ENCODE measurements at places on chromosomes 5 and 9.

GRCh38 chr5:108148715-108149139 is 233.2 kb downstream of the FBXL17 start:
- DNase-seq = no peak

DNA sequence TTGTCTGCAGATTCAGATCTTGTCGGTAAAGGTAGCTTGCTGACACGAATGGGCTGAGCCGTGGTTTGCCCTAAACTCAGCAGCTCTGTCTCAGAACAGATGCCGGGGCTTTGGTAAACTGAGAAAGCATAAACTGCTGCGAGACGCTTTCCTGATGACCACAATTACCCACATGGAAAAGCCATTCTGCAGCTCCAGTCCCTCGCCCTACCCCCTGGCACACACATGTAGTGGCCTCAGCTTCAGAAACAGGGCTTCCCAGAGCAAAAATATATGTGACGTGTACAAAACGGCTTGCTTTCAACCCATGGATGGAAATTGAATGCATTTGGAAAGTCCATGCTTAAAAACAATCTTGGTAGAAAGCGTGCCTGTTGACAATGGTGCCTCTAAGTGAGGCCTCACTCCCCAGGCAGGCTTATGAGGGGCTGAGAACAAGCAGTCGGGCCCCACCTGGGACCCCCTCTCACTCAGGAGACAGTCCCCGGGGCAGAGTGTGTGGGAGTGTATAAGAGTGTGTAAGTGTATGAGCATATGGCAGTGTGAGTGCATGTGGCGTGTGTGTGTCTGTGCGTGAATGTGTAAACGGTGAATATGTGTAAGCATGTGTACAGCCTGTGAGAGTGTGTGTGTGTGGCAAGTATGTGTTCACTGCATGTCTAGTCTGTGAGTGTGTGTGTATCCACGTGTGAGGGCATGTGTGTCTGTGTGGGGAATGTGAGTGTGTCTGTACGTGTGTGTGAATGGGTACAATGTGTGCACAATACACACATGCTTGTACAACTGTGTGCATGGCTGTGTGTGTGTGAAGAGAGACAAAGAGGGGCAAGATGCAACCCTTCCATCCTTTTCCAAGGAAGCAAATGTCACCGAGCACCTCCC is 88.2 kb upstream of the SMIM23 start:
- DNase-seq = no peak

GRCh38 chr5:6084376-6084775 is 294.0 kb downstream of the MED10 start:
- DNase-seq = no peak

DNA sequence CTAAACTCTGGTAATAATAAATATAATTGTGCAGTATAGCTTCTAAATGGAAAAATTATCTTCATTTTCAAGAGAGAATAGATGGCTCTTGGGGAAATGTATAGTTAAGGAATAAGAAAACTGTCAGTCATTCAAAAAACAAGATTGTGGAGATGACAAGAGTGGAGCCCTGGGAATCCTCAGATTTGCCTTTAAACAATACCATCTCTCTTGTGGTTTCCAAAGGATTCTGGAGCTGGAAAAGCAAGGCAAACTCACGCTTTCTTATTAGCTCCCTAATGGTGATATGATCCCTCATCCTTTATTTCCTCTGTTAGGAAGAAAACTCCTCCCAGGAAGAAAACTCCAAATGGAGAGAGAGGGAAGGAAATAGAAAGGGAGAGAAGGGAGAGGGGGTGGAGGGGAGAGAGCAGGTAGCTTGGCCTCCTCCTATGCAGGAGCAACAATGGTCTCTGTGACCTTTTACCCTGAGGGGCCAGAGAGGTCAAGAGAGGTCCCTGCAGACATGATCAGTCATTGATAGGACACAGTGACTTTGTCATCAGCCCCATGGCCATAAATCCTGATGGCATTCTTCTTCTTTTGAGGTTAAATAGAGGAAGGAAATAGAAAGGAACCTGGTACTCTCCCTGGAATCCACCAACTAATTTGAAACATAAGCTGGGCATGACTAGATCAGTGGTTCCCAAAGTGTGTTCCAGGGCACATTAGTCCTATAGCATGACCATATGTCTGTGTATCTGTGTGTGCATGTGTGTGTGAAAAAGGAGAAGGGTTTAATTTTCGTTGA is 312.2 kb downstream of the ARRDC3 start:
- no peak for DNase-seq

- no peak for DNase-seq
Measured at GRCh38 chr5:59125011-59125961, 542.4 kb downstream of the RAB3C start.

- DNase-seq = no peak
Measured at GRCh38 chr5:90871391-90871991, 312.9 kb downstream of the ADGRV1 start.

GRCh38 chr9:122005597-122005996 is 87.5 kb downstream of the TTLL11 start:
- DNase-seq = no peak

GRCh38 chr9:127520941-127521918 is 69.9 kb downstream of the LRSAM1 start:
- peak; percentile 49 for DNase-seq

DNA sequence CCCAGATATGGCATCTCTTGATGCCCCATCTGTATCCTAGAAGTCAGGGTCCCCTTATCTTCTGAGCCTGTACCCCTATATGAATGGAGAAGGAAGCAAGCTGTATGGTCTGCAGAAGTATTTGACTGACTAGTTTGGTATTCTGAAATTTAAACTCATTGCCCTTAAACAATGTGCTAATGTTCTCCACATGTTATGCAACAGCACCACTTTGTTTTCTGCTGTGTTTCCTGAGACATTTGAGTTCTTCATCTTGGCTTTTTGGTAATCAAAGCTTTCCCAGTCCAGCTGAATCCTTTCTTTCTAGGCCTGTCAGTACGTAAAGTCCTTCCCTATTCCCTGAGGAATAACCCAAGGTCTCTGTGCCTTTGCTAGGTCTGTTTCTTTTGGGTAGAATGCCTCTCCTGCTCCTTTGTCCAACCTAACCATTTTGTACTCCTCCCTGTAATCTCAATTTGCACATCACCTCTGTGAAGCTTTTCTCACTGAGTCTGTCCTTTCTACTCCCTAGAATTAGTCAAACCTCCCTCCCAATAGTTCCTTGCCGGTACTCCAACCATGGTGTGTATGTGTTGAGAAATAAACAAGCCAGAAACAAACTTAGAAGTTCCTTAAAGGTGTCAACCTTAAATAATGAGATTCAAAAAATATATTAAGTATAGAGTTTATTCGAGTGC is 72.1 kb upstream of the HSPB3 start:
- DNase-seq = no peak

DNA sequence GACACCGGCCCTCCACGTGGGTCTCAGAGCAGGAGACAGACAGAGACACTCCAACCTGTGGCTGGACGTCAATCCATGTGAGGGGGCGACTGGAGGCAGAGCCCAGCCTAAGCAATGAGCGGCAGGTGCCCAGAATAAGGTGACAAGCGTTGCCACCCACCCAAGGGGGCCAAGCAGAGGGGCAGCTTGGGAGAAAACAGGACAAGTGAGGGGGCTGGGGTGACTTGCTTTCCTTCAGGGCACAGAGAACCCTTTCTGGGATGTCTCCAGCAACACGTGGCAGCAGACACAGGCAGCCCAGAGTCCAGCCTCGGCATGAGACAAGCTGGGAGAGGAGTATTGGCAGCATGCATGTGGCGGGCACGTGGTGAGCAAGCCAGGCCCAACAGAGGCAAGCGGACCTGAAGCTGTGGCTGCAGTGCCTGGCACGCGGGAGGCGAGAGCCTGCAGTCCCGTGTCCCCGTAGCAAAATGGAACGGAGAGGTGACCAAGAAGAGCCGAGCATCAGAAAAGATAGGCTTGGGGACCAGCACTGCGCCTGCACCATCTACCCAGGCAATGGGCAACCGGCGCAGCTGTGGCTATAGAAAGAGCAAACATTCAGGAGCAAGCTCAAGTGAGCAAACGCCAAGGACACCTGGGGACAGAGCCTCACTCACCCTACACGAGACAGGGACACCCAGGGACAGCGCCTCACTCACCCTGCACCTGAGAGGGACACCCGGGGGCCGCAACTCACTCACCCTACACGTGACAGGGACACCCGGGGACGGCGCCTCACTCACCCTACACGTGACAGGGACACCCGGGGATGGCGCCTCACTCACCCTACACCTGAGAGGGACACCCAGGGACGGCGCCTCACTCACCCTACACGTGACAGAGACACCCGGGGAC is 6.2 kb downstream of the TERT start:
- no peak for DNase-seq

DNA sequence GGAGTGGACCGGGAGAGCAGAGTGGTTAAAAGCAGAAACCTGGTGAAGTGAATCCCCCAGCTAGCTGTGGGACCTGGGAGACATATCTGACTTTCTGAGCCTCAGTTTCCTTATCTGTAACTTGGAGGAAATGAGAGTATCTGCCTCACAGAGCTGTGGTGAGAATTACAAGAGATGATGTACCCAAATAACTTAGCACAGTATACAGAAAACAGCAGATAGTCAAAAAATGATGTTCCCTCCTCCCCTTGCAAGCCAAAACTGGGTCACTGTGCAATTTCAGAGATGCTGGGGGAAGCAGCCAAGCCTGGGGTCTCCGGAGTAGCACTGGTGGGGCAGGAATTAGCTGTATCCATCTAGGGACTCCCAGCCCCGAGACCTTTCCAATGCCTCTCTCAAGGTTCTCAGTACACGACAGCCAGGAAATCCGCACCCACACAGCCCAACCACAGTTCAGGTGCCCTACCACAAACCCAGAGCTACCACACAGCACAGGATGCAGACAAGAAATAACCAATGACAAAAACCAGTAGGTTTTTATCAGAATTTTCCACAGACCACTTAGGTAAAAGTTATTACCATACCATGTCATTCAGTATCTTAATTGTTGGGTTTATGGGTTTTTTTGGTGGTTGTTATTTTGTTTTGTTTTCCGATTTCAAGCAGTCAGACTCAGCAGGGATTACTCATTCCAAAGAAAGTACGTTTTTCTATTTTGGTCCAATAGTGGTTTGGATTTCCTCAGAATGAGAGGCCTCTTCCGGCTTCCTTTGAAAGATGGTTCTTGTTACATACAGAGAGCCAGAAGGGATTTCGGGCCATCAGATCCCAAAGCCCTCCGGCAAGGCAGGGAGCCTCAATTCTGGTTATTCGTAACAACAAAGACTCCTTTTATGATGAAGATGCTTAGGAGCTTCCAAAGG is 4.9 kb upstream of the HRH2 start:
- no peak for DNase-seq

DNA sequence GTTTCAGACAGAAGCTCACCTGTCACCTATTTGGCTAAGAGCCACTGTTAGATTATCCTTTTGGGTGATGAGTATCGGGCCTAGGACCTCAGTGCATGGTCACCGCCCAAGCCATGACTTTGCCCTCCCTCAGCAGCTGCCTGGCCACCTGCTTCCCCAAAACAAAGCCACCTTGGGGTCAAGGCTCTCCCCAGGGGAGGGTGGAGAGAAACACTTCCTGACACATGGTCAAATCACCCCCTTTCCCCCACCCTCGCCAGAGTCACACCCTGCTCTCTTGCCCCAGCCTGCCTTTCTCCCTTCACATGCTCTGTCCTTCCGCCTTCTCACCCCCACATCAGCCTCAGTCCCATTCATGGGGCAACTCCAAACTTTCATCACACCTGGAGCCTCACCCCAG is 1.7 kb upstream of the HBEGF start:
- no peak for DNase-seq

DNA sequence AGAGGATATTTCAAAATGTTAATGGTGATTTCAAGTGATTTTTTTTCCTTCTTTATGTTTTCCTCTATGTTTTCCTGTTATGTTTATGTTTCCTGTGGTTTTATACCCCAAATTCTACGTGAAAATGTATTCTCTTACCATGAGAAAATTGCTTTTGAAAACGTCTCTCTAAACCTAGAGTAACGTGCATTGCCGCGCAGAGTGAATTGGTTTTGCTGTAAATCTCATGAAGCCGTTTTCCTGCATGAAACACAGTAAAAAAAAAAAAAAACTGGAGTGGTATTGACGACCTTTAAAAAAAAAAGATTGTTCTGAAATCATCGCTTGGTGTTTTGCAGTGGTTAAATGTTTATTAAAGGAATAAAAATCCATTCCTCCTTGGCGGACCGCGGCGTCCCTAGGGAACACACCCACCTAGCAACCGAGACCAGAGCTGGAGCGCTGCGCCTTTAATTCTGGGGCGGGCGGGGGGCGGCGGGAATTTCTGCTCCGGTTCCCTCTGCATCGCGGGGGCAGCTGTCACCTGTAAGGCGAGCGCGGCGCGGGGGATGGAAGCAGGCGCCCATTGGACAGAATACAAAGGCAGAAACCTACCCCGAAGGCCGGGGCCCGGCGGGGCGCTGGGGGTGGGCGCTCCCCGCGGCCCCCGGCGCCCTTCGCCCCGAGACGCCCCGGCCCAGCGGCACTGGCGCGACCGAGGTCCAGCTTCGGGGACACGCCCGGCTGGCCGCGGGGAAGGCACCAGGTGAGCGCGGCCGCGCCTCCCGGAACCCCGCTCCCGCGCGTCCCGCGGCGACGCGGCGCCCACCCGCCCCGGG is at the start of gene SOWAHA:
TSS of gene SOWAHA (plus strand) at position 522 of the 818 bp plus-strand sequence. CDS start 320 bp downstream, outside the sequence.
- no peak for DNase-seq

DNA sequence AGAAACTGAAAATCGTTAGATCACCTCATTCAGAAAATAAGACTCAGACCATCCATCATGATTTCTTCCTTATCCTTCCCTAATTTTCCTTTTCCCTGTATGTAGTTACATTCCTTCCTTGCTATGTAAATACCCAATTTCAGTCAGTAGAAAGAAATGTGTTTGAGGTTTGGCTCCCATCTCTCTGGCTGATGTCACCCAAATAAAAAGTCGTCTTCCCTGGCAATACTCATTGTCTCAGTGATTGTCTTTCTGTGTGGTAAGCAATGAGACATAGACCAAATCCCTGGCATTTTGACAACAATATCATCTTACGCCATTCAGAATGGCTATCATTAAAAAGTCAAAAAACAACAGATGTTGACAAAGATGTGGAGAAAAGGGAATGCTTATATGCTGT is 303.9 kb upstream of the EDIL3 start:
- DNase-seq = peak; percentile 81

DNA sequence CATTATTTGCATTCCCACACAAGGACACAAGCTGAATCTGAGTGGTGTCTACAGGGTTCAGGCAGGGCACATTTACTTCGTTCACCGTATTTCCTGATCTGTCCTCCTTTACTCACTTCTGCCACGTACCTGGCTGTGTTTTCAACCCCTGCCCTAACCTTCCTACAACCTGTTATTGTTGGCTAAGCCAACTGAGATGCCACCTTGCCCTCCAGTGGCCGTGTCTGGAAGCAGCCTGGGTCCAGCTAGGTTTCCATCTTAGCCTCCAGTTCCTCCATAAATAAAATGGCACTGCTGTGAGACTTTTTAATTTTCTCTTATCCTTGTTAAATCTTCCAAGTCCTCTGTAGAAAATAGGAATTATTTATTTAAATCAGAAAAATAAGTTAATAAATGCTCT is 64.8 kb downstream of the ATP10B start:
- DNase-seq = no peak

- no peak for DNase-seq
Measured at GRCh38 chr9:8779478-8779877, 979.9 kb upstream of the DMAC1 start.

GRCh38 chr9:86082870-86083269 is 16.5 kb downstream of the GOLM1 start:
- no peak for DNase-seq

Data from non-pigmented ciliary epithelial cell (primary cell).